Trophoblast cell (in vitro differentiated cells and primary cell): ENCODE measurements at places on chromosomes 7 and 10.

GRCh38 chr7:148547951-148548350 is 42.6 kb upstream of the C7orf33 start:
- no peak for DNase-seq
- H3K36me3 ChIP-seq: no peaks in the 10 kb centered on the region
- no peaks in the 10 kb centered on the region for H3K27me3 ChIP-seq
- no peak overlapping the region for H3K4me3 ChIP-seq
- H3K4me1 ChIP-seq: no peaks in the 10 kb centered on the region

DNA sequence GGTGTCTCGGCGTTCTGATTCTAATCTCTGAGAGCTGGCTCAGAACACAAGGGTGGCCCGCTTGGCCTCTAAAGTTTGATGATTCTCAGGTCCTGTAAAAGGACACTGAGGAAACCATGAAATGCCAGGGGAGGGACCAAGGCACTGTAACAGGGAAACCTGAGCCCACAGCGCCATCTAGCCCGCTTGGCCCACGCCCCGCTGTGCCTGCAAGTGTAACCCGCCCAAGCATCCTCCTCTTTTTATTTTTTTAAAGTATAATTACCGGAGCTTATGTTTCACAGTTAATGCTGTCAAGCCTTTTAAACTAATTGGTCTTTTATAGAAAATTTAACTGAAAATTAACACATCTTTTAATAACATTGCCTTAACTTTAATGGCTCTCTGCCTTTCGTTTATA is 734.7 kb downstream of the KCNMA1 start:
- H3K4me1 ChIP-seq: no peaks in the 10 kb centered on the region
- no peak overlapping the region for H3K27ac ChIP-seq
- peak; percentile 36 for DNase-seq

GRCh38 chr10:124564881-124565280 is 103.3 kb downstream of the LHPP start:
- H3K36me3 ChIP-seq: no peaks in the 10 kb centered on the region
- H3K27me3 ChIP-seq: no peaks in the 10 kb centered on the region
- peaks cover 17% of the 10 kb centered on the region for H3K4me1 ChIP-seq
- no peak overlapping the region for H3K4me3 ChIP-seq
- no peak overlapping the region for H3K27ac ChIP-seq
- DNase-seq: no peak

DNA sequence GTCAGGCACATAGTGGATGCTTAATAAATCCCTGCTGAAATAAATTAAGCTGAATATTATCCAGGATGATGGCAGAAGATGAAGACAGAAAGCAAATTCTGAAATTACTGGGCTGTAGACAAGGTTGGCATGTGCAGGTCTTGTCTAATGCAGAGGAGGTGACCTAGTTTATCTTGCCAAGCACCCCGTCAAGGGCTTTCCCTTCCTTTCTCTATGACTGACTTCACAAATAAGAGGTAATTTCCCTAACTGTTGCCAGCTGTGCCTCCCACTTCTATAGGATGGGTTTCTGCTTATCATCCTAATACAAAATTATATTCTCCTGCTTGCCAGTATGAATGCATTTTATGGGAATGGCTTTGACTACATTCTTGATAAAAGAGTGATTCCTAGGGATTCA is 38.0 kb downstream of the LHFPL3 start:
- H3K4me3 ChIP-seq: no peak overlapping the region
- H3K4me1 ChIP-seq: no peaks in the 10 kb centered on the region
- H3K36me3 ChIP-seq: no peaks in the 10 kb centered on the region
- H3K27ac ChIP-seq: no peak overlapping the region
- no peaks in the 10 kb centered on the region for H3K27me3 ChIP-seq
- DNase-seq: no peak

DNA sequence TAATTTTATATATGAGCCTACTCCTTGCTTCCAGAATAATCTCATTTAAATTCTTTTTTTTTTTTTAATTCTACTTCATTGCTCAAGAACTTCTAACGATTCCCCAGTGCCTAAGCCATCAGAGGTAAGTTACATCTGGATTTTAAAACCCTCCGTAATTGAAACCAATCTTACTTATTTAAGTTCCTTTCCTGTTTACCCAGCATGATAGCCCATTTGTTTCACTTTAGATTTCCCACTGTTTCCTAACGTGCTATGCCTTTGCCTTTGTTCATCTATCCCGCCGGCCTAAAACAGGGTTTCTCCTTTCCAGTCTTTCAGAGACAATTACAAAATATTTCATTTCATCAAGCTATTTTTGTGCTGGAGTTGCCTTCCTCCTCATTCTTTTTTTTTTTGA is 75.8 kb upstream of the ETV1 start:
- H3K27me3 ChIP-seq: no peaks in the 10 kb centered on the region
- no peaks in the 10 kb centered on the region for H3K36me3 ChIP-seq
- DNase-seq: no peak
- H3K4me3 ChIP-seq: no peak overlapping the region

- H3K27ac ChIP-seq: no peak overlapping the region
- H3K36me3 ChIP-seq: no peaks in the 10 kb centered on the region
- no peaks in the 10 kb centered on the region for H3K4me1 ChIP-seq
- no peak for DNase-seq
These were observed 128.3 kb upstream of the MKI67 start for GRCh38 chr10:128254476-128254875.

DNA sequence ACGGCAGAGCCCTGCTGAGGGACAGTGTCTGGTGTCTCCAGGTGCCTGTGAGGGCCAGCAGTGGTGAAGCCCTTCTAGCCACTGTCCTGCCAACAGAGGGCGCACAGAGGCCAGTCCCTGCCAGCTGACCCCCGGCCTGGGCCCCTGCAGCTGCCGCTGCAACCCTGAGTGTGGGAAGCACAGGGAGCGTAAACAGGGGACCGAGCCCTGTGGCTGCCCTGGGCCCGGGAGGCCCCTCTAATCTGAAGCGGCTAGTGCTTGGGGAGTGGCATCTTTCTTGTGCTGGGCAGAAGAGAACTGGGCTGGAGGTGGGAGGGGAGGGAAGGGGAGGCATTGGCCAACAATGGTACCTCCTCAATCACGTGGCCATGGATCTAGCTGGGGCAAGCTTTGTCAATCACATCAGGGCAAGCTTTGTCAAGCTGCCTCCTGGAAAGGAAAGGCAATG is 34.6 kb downstream of the TRIM8 start:
- no peaks in the 10 kb centered on the region for H3K27me3 ChIP-seq
- no peak overlapping the region for H3K27ac ChIP-seq
- peaks cover 35% of the 10 kb centered on the region for H3K4me1 ChIP-seq
- no peak overlapping the region for H3K4me3 ChIP-seq
- H3K36me3 ChIP-seq: peaks cover 3% of the 10 kb centered on the region

- DNase-seq: peak; percentile 63
- H3K4me3 ChIP-seq: no peak overlapping the region
- peaks cover 7% of the 10 kb centered on the region for H3K4me1 ChIP-seq
- H3K27ac ChIP-seq: peak overlapping the region; percentile 94
- H3K27me3 ChIP-seq: no peaks in the 10 kb centered on the region
These were observed 105.4 kb upstream of the FAM133B start for GRCh38 chr7:92695308-92696261.

GRCh38 chr10:52965938-52966401 is 193.4 kb upstream of the MBL2 start:
- H3K36me3 ChIP-seq: no peaks in the 10 kb centered on the region
- peaks cover 8% of the 10 kb centered on the region for H3K4me1 ChIP-seq
- peak overlapping the region; percentile 22 for H3K27ac ChIP-seq
- no peaks in the 10 kb centered on the region for H3K27me3 ChIP-seq
- H3K4me3 ChIP-seq: no peak overlapping the region

- no peak for DNase-seq
- no peaks in the 10 kb centered on the region for H3K27me3 ChIP-seq
- no peak overlapping the region for H3K27ac ChIP-seq
- H3K4me1 ChIP-seq: peaks cover 2% of the 10 kb centered on the region
- H3K36me3 ChIP-seq: no peaks in the 10 kb centered on the region
These were observed 121.5 kb downstream of the KAT6B start for GRCh38 chr10:74947781-74948401.

DNA sequence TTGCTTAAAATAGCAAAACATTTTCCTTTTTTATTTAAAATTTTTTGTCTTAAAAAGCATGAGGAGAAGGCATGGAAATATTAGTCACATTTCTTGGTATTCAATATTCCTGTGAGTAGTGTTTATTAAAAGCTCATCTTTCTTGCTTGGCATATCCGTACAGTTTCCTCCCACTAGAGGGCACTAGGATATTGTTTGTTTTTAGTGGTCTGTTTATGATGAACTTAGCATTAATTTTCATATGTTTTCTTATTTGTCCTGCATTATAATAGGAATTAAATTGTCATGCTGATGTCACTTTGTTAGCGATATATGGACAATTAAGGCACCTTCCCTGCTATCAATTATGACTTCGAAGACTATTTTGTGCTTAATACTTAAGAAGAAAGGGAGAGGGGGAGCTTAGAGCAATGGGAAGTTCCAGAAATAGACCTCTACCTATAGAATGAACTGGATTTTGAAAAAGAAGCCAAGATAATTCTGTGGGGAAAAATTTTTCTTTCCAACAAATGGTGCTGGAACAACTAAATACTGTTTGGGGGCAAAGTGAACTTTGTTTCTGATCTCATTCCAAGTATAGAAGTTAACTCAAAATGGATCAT is 91.0 kb upstream of the STRIP2 start:
- H3K4me3 ChIP-seq: no peak overlapping the region
- DNase-seq: peak; percentile 73
- H3K27ac ChIP-seq: no peak overlapping the region
- no peaks in the 10 kb centered on the region for H3K36me3 ChIP-seq

DNA sequence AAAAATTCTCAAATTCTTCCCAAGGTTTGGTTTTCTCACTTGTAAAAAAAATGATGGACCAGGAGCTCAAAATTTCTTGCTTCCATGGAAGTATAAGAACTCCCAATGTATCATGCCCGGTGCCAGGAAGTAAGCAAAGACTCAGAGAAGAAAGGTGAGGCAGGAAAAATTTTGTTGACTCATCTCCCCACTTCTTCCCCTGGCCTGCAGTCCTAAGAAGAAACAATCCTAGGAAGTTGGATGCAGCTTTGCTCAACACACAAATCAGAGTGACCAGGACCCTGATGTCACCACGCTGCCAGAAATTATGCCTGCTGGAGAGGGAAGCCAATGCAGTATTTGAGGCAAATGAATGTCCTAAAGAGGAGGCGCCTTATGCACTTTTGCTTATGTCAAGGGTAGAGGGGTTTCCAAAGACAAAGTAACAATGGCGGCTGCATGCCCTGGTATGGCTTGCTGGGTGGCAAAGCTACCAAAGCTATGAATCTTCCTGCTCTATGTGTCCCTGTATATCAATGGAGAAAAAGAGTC is 163.6 kb downstream of the NEURL1 start:
- peaks cover 9% of the 10 kb centered on the region for H3K36me3 ChIP-seq
- H3K27ac ChIP-seq: no peak overlapping the region
- H3K4me1 ChIP-seq: peaks cover 3% of the 10 kb centered on the region
- no peaks in the 10 kb centered on the region for H3K27me3 ChIP-seq
- no peak overlapping the region for H3K4me3 ChIP-seq

GRCh38 chr7:29841926-29842701 is 35.8 kb downstream of the WIPF3 start:
- H3K27ac ChIP-seq: no peak overlapping the region
- peaks cover 2% of the 10 kb centered on the region for H3K4me1 ChIP-seq
- DNase-seq: no peak
- no peaks in the 10 kb centered on the region for H3K36me3 ChIP-seq

DNA sequence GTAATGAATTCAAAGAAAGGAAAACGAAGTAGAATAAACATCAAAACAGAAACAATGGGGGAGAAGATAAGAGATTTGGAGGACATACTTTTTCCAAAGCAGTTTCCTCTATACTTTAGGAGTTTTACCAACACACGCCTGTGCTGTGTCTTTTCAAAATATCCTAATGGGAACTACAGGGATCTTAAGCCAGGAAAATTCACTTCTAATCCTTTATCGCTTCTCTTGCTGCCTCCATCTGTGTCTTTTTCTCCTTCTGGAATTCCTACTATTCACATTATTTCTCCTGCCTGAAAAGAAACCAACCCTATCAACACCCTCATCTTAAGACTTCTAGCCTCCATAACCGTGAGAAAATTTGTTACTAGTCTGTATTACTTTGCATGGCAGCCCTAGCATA is 6.8 kb downstream of the HNRNPF start:
- no peaks in the 10 kb centered on the region for H3K27me3 ChIP-seq
- no peak overlapping the region for H3K4me3 ChIP-seq
- H3K36me3 ChIP-seq: peaks cover 10% of the 10 kb centered on the region
- peak; percentile 38 for DNase-seq
- H3K4me1 ChIP-seq: peaks cover 32% of the 10 kb centered on the region

DNA sequence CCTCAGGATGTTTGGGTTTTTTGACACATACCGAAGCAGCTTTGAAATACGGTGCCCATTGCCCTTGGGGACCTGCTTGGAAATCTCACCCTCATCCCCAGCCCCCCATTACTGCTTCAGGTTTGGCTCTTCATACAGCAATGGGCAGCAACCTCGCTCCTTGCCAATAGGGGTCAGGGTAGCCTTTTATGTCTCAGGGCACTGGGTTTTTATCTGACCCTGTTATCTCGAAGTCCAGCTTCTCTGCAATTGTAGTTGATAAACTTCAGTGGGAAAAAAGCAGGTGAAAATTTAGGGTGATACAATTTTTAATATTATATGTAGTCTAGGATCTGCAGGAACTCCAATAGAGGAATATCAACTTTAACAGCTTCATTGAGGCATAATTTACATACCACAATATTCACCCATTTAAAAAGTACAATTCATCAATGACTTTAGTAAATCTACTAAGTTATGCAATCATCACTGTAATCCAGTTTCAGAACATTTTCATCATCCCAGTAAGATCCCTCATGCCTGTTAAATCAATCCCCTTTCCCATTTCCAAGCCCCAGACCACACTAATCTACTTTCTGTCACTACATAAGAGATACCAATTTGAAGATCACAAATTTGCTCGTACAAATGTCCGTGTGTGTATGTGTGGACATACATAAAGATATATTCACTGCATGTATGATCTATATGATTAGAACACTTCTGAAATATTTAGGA is 386.2 kb downstream of the KCNMA1 start:
- H3K27me3 ChIP-seq: no peaks in the 10 kb centered on the region
- peaks cover 10% of the 10 kb centered on the region for H3K4me1 ChIP-seq
- H3K27ac ChIP-seq: no peak overlapping the region
- peak; percentile 41 for DNase-seq
- no peak overlapping the region for H3K4me3 ChIP-seq

GRCh38 chr10:102997998-102998397 is 79.9 kb downstream of the CNNM2 start:
- no peaks in the 10 kb centered on the region for H3K27me3 ChIP-seq
- no peaks in the 10 kb centered on the region for H3K36me3 ChIP-seq
- no peak overlapping the region for H3K4me3 ChIP-seq
- no peak for DNase-seq
- no peaks in the 10 kb centered on the region for H3K4me1 ChIP-seq
- no peak overlapping the region for H3K27ac ChIP-seq

- no peaks in the 10 kb centered on the region for H3K4me1 ChIP-seq
- H3K27ac ChIP-seq: no peak overlapping the region
- H3K27me3 ChIP-seq: no peaks in the 10 kb centered on the region
- no peak overlapping the region for H3K4me3 ChIP-seq
These were observed 66.2 kb downstream of the FAM241B start for GRCh38 chr10:69696073-69696731.

GRCh38 chr10:79113827-79114226 is 45.1 kb downstream of the ZMIZ1 start:
- H3K27me3 ChIP-seq: no peaks in the 10 kb centered on the region
- H3K4me1 ChIP-seq: peaks cover 13% of the 10 kb centered on the region
- DNase-seq: no peak
- H3K27ac ChIP-seq: no peak overlapping the region
- peaks cover 50% of the 10 kb centered on the region for H3K36me3 ChIP-seq
